T-helper 9 cell (primary cell): ENCODE measurements at places on chromosomes 1 and 21.

DNA sequence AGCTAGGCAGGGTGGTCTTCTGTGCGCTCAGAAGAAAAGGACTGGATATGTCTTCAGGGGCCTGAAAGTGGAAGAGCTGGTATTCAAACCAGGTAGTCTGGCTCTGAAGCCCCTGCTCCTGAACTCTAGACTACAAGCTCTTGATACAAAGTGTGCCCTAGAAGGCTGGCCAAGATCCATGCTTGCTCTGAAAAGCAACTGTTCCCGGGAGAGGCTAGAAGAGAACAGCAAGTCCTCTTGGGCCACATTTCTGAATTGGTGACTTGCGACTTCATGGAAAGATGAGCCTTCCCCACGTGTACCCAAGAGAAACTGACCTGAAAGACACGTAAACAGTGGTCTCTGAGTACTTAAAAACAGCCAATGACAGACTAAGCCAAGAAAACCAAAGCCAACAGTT is 123.3 kb upstream of the GRIK3 start:
- DNase-seq = no peak

DNA sequence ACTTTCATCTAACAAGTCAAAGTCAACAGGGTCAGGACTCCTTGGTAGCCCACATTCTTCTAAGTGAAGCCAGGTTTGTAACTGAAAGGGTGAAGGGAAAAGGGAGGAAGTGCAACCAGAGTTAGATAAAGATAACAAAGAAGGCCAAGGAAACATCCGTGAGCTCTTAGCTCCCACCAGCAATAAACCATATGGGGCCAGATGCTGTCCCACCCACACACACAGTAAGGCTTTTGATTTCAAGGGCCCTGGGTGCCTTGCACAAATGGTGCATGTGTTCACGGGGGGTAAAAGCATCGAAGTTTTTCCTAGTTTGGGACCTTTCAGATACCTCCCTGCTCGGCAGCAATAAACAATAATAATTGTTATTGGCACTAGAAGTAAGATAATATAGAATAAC is 5.1 kb upstream of the TIAM1 start:
- DNase-seq = no peak

GRCh38 chr1:70426154-70427131 is 15.4 kb downstream of the CTH start:
- no peak for DNase-seq

DNA sequence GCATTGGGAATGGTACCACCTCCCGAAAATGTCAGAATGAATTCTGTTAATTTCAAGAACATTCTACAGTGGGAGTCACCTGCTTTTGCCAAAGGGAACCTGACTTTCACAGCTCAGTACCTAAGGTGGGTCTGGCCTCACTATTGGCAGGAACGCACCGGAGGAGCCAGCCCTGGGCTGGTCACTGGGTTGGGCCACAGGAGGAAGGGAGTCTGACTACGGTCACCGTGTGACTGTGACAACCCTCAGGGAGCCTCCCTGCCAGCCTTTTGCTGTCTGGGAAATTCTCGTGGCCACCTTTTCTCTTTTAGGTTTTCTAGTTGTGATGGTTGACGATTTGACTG is 2.2 kb downstream of the IL10RB start:
- no peak for DNase-seq

- no peak for DNase-seq
Measured at GRCh38 chr1:29643281-29643680, 407.0 kb downstream of the PTPRU start.

DNA sequence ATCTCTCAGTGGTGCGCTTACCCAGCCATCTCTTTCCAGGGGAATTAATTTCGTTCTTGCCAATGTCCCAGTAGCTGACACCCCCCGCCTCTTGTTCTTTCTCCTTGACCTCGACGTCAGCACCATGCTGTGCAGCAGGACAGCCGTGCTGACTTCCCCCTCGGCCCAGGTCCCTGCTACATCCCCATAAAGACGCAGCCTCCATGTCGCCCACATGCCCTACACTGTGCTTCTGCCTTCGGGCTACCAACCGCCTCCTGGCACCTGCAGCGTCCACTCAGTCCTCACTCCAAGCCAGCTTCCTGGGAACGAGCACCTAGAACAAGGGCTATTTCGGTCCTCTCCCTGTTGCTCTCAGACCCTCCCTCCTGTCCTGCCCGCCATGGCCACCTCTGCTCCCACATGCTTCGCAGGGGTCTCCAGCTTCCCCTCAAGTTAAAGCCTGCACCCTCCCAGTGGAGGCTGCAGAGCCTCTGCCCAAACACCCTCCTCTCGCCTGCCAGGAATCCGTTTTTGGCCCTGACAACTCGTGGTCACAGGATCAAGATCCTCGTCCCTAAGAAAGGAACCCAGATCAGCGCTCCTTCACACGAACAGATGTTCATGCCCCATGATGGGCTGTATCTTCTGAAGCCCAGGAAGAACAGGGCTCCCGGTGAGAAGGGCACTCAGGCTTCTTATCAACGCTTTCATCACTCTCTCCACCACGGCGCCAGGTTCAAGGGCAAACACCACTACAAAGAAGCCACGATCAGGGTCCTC is 109.7 kb downstream of the NPHP4 start:
- no peak for DNase-seq

GRCh38 chr21:42654179-42654912 is 925 bp downstream of the PDE9A start:
- DNase-seq = no peak

GRCh38 chr1:100661176-100661575 is 58.4 kb upstream of the VCAM1 start:
- no peak for DNase-seq

DNA sequence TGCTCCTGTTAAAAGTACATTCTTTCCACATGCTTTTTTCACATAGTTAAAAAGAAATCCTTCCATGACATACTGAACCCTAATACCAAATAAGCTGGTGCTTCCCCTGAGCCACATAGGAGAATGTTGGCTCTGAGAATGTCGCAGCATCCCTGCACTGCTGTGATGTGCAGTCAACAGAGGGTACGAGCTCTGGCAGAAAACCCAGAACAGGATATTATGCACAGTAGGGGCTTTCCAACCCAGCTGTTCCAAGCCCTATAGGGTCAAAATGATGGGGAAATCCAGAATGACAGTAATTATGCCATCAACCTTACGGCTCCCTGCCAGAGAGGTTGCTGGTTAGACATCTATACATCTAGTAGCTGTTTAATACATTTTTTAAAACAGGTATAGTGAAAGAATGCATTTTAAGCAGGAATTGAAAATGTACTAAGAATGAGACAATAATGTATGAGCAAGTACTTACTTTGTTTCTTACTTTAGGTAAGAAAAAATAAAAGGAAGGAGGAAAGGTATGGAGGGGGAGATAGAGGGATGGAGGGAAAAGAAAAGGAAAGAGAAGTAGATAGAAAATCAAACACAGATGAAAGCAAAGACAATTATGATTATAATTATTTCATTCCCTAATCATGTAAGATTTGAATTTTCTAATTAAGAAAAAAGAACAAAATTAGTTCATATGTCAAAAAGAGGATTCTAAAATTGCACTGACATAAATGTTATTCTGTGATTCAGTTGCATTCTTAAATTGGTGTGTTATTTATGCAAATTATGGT is 126.0 kb downstream of the NR5A2 start:
- peak; percentile 16 for DNase-seq

DNA sequence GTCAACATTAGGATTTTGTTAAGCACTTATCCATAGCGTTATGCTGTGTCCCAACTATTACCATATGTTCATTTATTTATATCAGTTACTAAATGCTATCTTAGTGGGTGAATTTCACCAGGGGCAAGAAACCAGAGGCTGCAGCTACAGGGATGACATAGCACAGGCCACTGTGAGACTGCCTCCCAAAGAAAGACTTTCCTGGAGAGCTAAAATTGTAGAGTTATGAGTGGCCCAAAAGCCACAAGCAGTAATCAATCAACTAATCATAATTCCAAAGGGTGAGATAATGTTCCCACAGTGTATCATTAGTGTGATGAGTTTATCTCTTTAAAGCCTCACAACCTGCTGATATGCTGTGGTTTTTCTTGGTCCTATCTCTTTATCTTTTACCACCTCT is 3.8 kb upstream of the TGFB2 start:
- DNase-seq = no peak

DNA sequence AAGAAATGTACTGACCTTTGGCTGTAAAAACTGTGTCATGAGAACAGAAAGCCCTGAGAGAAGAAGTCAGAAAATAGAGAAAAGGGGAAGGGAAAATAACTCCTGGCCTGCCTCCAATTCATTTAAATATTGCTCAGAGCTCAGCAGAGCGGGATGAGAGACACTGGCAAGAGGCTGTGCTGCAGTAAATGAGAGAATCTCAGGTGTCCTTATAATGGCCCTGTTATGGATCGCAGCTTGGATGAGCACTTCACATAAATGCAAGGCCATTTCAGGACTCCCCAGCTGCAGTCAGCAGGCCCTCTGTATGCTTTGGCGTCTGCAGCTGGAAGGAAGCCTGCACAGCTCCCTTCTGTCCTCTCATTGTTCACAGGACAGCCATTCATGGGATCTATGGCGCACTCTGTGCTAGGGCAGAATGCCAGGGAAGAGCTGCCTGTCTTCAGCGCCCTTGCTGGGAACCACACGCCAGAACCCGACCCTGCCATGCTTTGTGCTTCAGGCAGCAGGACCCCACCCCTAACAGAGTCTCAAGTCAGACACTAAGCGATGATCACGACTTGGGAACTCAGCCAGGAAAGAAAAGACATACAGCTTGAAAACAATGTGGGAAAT is 20.7 kb upstream of the ABCB10 start:
- DNase-seq = no peak

DNA sequence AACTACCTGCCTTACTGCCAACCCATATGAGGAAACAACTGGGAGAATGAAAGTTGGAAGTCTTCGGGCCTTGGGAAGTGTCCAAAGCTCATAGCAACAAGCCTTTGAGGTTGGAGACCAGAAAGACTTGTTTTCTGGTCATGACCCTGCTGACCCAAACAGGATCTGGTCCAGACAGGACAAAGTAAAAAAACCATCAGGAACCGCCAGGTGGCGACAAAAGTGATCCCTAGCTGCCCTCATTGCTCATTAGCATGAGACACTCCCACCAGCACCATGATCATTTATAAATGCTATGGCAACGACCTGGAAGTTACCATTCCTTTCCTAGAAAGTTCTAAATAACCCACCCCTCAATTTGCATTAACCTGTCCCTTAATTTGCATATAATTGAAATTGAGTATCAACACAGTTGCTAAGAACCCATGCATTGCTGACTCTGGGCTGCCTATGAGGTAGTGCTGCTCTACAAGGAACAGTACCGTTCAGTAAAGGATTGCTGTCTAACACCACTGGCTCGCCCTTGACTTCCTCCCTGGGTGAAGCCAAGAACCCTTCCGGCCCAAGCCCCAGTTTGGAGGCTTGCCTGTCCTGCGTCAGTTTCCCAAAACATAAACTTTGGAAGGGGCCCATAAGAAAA is 89.0 kb downstream of the URB2 start:
- DNase-seq = peak; percentile 19

GRCh38 chr1:55252942-55253589 is 37.9 kb upstream of the USP24 start:
- DNase-seq = no peak

DNA sequence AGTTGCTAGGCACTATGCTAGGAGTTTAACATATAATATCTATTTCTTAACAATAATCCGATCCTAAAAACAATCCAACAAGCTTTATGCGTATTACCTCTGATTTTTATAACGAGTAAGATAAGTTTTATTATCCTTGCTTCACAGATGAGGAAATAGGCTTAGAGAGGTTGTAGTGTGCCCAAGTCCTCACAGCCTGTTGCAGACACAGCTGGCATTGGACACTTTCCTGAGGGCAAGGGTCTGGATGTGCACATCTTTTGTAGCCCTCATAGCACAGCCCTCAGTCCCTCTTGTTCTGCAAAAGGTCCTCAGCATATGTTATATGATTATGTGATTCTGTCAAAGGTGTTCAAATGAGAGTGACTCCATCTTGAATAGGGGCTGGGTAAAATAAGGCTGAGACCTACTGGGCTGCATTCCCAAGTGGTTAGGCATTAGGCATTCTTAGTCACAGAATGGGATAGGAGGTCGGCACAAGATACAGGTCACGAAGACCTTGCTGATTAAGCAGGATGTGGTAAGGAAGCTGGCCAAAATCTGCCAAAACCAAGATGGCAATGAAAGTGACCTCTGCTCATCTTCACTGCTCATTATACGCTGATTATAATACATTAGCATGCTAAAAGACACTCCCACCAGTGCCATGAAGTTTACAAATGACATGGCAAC is 75.7 kb upstream of the F3 start:
- DNase-seq = no peak

DNA sequence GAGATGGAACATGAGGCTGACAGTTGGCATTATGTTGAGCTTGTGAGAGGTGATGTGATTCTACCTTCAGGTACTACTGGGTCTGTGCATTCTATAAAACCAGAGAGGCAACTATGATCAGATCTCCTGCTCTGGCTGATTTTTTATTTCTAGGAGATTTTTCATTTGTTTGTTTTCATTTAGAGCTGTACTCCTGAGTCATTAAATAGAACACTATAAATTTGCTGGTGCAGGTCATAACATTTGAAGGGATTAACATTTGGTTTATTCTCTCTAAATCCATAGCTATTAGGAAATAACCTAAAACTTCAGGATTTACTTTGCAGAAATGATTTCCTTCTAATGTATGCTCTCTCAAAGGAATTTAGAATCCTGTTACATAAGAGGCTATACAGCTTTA is 42.9 kb downstream of the MAGI3 start:
- no peak for DNase-seq

DNA sequence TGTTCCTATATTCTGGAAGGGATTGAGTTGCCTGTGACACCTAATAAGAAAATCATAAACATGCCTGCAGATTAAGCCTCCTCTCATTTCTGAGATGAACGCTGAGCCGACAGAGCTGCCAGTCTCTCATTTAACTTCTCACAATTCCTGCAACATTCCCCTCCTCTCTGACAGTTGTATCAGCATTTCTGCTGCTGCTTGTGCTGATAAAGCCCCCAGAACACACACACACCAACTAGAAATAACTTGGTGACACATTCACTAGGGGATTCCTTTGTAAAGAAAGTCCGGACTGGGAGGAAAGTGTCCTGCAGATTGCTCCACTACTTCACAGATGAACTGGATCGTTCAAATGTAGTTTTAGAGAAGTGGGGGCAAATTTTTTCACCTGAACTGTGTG is 437.3 kb downstream of the PLA2G4A start:
- no peak for DNase-seq

GRCh38 chr1:150575518-150576366 is 3.7 kb downstream of the MCL1 start:
- no peak for DNase-seq
